ENCODE measurements at places on chromosomes 1 and 21.

GRCh38 chr1:60668585-60668984 is 413.8 kb upstream of the NFIA start:
- DNase-seq, result no peak

DNA sequence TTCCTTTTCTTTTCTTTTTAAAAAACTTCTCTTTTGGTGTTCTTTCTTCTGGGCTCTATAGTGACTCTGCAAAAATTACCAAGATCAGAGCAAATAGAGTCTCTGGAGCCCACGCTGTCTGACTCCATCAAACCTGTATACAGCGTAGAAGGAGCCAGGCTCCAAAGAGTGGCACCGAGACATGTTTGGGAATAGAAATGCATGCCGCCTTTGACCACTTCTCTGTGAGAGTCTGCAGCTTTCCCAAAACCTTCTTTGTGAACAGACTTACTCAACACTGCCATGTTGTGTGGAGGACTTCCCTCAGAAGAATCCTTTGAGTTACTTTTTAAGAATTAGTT is 55.3 kb downstream of the GORAB start:
- no peak for DNase-seq

- DNase-seq, result peak; percentile 19
Observed at GRCh38 chr1:11804666-11805421, 920 bp downstream of the MTHFR start.

GRCh38 chr1:172656576-172656975 is 2.3 kb upstream of the FASLG start:
- no peak for DNase-seq

DNA sequence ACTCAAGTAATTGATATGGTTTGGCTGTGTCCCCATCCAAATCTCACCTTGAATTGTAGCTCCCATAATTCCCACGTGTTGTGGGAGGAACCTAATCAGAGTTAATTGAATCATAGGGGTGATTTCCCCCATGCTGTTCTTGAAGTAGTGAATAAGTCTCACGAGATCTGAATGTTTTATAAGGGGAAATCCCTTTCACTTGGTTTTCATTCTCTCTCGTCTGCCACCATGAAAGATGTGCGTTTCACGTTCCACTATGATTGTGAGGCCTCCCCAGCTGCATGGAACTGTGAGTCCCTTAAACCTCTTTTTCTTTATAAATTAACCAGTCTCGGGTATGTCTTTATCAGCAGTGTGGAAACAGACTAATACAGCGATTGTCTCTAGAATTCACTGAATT is 135.4 kb downstream of the BACH1 start:
- DNase-seq, result peak; percentile 14

- DNase-seq, result no peak
Observed at GRCh38 chr1:100643471-100644196, 75.9 kb upstream of the VCAM1 start.

DNA sequence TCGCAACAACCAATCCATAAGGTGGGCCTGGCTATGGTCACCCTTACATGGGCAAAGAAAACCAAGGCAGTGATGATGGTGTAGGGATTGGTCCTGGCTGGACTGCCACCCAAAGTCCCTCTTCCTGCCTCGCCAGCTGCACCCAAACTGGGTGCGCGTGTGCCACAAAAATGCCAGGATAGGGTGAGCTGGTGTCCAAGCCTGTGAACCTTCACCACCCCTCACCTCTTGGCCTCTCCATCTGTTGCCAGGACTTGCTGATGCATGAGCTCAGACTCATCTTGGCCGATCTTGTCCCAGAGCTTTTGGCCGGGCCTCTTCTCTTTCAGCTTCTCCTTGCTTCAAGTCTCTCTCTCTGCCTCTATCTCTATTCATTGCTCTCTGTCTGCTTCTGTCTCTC is 41.8 kb downstream of the FOXD2 start:
- no peak for DNase-seq

- DNase-seq, result no peak
Observed at GRCh38 chr1:201104141-201104540, 8.1 kb downstream of the CACNA1S start.

DNA sequence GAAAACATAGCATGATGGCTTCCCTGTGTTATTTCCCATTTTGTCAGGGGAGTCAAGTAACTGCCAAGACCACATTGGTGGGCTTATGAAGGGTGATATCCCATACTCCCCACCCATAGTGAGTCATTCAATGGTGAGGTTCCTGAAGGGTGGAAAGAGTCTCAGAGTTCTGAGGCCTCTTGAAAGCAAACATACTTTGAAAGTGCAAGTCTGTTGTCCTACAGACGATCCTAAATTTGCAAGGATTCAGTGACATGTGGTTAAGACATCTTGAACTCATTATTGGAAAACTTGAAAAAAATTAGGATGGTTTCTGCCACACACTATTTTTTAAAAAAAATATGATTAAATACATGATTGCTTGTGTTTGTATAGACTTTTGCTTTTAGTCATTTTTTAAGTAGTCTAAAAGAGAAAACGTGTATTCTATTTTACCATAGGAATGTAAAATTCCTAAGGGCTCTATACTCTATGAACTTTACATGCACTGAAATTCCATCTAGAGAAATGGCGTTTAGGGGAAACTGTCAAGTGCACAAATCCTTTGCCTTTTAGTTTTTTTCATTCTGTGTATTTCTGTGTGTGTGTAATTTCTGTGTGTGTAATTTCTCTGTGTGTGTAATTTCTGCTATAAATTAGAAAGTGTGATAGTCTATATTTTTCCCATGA is 225.5 kb upstream of the ADAMTS5 start:
- no peak for DNase-seq

DNA sequence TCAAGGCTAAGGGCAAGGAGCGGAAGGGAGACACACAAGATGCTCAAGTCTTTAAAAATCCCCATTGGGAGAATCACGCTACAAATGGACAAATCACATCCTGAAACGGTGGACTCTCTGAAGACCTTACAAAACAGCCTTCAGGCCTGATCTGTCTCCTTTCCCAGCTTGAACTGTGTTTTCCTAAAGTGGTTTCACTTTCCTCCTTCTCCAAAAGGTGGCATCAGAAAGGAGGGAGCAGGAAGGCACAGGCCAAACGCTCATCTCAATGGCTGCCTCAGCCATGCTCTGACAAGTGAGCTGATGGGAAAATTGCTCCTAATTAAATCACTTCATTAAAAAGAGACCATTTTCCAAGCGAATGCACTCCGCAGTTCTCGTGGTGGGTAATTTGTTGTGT is 47.7 kb downstream of the UTP25 start:
- DNase-seq, result no peak

DNA sequence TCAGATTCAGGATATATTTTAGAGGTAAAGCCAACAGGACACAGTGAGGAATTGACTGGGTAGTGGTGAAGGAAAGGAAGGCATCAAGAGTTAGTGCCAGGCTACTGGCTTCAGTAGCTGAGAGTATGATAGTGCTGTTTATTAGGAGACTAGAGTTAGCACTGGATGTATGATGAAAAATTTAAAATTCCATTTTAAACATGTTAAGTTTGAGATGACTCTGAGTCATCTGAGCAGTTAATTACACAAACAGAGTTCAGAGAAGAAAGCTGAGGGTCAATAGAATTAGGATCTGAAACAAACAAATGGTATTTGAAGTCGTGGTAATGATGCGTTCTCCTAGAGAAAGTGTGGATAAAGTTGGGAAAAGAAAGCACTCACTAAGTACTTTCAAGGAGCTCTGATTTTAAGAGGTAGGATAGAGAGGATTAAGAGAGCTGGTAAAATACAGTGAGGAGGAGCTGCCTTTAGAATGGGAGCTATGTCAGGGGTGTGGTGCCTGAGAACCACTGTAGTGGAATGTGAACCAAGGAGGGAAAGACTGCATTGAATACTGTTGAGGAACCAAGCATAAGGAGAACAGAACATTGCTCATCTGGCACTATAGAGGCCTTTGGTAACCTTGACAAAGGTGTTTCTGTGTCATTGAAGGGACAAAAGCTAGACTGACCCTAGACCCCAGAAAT is 21.7 kb upstream of the SHCBP1L start:
- DNase-seq, result no peak

DNA sequence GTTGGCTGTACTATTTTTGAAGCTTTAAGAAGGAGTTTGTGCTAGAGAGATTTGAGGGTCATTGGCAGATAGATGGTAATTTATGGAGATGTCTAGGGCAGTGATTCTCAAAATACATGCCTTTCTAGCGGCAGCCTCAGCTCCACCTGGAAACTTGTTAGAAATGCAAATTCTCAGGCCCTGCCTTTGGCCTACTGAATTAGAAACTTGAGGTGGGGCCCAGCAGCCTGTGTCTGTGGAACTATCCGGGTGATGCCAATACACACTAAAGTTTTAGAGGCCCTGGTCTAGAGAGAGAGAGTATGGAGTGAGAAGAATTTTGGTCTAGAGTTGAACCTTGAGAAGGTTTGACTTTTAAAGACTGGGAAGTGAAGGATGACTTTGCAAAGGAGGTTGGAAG is 82.5 kb downstream of the CDC14A start:
- DNase-seq, result no peak

GRCh38 chr1:36223381-36223995 is 755 bp upstream of the THRAP3 start:
- DNase-seq, result peak; percentile 42

DNA sequence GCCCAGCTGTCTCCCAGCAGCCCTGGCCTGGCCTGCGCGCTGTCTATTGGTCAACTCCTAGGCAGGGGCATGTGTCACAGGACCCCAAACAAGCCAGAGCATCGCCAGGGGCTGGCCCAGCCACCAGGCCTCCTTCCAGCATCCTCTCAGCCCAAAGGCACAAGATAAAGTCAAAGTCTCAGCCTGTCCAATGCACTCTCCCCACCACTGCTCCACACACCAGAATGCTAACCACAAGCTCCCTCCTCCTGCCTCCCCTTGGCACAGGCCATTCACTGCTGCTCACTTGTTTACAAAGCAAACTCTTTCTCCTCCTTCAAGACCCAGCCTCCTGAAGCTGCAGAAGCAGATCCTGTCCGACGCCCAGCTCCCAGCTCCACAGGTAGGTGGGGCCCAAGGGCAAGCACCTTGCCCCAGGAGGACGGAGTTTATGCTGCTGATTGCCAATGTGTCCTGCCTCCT is 133.4 kb downstream of the DMRTB1 start:
- no peak for DNase-seq

DNA sequence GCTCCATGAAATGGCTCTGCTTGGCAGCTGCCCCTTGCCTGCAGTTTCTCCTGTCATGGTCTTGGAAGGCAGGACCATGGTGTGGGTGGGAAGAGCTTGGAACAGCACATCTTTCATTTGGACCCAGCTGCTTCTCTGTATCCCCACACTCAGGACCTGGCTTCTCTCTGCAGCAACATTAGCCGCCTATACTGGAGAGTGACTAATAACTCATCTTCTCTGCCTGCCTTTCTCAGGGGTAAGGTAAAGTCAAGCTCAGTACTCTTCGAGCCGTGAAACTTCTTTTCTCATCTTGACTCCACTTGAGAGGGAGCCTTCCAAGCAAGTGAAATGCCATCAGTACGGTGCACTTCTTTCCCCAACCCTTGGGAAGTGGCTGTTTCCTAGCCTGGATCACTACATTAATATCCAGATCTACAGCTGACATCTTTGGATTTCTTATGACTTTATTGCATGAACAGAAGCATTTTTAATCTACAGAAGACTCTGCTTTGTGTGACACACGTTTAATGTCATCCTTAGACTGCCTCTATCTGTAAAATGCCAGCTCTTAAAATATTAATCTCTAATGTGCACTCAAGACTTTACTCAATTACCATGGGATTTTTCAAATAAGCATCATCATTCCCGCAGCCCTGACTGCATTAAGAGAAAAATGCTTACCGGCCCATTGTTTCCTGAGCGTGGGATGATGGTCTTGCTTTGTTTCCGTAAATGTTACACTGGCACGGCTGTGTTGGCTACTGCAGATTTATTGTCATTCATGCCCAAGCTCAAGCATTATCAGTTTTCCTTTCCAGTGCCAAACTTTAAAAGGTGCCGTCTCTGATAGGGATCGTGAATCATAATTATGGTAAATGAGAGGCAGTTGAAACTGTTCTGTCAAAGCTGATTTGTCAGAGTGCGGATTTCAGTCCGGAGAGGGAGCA is 242.9 kb downstream of the HHAT start:
- DNase-seq, result no peak

GRCh38 chr1:2047749-2048729 is 2.2 kb upstream of the PRKCZ start:
- no peak for DNase-seq

GRCh38 chr1:61498342-61498741 is 226.6 kb downstream of the TM2D1 start:
- no peak for DNase-seq

DNA sequence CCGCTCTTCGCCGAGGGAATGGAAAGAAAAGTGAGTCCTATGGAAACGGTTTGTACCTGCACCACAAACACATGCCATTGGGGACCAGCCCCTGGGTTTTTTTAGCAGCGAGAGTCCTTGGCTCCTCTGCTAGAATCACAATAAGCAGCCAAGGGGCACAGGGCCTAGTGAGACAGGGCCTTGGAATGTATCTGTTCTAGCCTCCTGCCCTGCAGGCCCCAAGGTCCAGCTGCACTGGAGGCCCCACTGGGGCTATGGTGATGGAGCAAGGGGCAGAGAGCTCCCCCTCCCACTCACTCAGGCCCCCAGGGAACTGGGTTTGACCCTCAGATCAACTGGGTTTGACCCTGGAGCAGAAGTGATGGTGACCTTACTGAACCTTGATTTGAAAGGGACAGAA is 14.4 kb downstream of the SHISA4 start:
- no peak for DNase-seq

DNA sequence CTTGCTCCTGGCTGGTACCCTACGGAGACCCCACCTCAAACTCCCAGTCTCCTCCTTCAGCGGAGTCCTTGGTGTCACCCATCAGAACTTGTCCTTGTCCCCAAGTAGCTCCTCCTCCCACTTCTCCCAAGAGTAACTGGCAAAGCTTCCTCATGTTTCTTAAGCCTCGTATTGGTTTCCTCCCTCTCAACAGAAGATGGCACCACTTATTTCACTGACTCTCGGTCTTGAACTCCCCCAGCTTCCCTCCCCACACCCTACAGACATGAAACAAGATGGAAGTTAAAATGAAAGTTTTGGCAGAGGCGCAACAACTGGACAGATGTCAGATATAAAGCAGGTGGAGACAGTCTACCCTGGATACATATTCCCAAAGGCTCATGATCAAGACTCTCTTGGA is 13.4 kb downstream of the RAB7B start:
- DNase-seq, result no peak

DNA sequence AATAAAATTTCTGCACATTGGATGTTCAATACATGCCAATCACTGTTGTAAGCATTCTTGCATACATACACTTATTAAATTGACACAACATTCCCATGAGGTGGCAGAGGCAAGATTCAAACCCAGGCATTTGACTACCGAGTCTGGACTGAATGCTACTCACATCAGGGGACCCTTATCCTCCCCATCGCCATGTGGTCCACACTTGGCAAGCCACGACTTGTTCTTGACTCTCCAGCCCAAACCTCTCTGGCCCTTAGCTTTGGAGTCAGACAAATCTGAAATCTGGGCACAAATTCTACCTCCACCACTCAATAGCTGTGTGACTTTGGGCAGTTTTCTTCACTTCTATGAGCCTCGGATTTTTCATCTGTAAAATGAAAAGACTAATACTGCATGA is 57.1 kb downstream of the NMNAT2 start:
- no peak for DNase-seq

- no peak for DNase-seq
Observed at GRCh38 chr1:60903591-60903990, 178.8 kb upstream of the NFIA start.
